ENCODE measurements at places on chromosomes 7 and 10.

- DNase-seq, result no peak
Observed at GRCh38 chr10:9091530-9092093, 1037.1 kb downstream of the GATA3 start.

GRCh38 chr10:93299195-93299594 is 182.9 kb downstream of the MYOF start:
- no peak for DNase-seq

GRCh38 chr10:130790339-130790738 is 521.2 kb downstream of the TCERG1L start:
- DNase-seq, result no peak

- DNase-seq, result no peak
Observed at GRCh38 chr10:124741922-124742412, 2.2 kb downstream of the FAM53B start.

DNA sequence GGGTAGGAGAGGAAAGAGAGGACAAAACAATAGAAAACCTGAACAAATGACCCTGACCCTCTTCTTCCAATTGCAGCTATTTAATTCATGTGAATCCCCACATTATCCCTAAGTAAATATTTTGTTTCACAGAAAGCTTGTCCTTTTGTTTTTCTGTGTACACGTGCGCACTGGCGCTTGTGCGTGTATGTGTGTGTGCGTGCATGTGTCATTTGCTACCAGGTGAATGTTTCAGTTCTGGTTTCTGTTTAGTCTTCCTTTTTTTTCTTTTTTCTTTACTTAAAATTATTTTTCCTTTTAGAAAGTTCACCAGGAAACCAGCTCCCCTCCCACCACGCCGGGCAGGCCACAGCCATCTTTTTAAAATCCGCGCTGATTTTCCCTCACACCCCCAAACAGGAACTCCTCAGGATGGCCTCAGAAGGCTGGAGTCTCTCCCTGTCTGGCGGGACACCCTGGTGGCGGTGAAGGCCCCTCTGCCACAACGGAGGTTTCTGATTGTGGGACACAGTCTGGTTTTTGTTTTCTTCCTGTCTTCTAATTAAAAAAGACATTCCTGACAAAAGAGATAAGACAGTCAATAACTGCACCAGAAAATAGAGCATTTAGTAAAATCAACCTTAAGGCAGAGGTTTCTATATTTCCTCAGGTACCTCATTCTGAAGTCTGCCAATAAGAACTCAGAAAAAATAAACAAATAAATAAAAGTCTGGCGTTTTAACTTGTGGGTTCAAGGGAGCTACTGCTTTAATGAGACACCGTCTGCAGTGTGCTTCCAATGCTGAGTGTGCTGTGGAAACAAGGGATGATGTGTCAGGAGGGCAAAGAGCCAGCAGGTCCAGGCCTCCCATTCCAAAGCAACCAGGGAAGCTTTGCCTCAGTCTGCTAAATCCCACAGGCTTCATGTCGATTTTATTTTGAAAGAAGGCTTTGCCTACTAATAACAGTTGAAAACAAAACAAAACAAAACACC is 17.4 kb downstream of the IRF5 start:
- DNase-seq, result no peak

DNA sequence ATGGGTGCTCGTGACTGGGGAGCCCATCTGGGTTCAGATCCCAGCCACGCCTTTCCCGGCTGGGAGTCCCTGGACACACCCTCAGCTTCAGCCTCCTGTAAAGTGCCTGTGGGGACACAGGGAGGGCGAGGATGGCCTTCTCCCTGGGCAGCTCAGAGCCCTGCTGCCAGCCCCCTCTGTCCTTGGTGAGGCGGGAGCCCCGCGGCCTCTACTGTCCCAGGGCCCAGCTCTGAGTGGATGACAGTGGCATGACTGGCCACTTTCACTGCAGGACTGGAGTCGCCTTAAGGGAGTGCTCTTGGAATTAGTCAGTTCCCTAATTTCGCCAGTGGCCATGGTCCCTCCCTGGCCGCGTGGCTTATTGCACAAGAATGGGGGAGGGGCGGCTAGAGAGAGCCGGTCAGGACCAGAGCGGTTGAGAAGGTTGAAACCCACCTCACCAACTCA is 4.6 kb downstream of the BRI3 start:
- no peak for DNase-seq

GRCh38 chr7:46168671-46169383 is 247.8 kb upstream of the IGFBP3 start:
- no peak for DNase-seq

DNA sequence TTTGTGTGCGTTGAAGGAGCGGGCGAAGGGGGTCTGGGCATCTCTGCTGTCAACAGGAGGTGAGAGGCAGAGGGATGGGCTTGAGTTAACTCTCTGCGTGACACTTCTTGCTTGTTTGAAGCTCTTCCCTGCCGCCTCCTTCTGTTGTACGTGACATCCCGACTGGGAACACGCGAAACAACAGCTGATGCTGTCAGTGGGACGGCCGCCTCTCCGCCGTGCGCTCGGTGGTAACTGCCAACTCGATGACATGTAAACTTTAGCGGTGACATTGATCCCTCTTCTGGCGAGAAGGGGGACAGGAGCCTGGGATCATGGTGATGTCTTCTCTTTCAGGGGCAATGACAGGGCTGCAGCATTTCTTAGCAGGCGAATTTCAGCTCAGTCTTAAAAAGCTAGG is 394.5 kb downstream of the TYW1 start:
- peak; percentile 77 for DNase-seq

GRCh38 chr10:99881371-99881770 is 98.9 kb downstream of the ABCC2 start:
- no peak for DNase-seq

GRCh38 chr10:21069929-21070700 is 173.0 kb upstream of the NEBL start:
- DNase-seq, result no peak

- no peak for DNase-seq
Observed at GRCh38 chr10:51086710-51087109, 12.4 kb downstream of the PRKG1 start.

GRCh38 chr7:81433206-81433605 is 336.6 kb downstream of the HGF start:
- DNase-seq, result no peak

- peak; percentile 66 for DNase-seq
Observed at GRCh38 chr10:12782537-12782936, 219.0 kb downstream of the CCDC3 start.

- DNase-seq, result no peak
Observed at GRCh38 chr10:81838950-81839349, 36.0 kb upstream of the NRG3 start.

- peak; percentile 91 for DNase-seq
Observed at GRCh38 chr10:71598621-71599055, 120.9 kb downstream of the C10orf105 start.

DNA sequence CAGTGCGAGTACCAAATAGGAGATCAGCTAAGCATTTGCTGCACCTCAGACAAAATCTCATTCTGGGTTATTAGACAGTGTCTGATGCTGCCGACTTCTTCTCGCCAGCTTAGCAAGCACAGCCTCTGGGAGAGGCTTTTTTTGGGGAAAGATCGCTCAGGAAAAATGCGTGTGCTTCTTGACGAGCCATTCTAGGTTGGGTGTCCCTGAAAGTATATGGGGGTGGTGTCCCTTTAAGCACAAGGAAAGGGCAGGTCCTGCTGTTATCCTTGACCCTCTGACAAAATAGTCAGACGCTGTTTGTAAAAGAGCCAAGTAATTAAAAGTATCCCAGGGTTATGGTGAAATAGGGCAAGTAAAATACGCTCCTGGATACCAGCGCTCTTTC is 540.1 kb upstream of the FZD8 start:
- no peak for DNase-seq

GRCh38 chr10:93208717-93209464 is 135.2 kb downstream of the CYP26A1 start:
- no peak for DNase-seq

GRCh38 chr7:150374472-150374871 is 4.7 kb upstream of the ZNF775 start:
- DNase-seq, result no peak

DNA sequence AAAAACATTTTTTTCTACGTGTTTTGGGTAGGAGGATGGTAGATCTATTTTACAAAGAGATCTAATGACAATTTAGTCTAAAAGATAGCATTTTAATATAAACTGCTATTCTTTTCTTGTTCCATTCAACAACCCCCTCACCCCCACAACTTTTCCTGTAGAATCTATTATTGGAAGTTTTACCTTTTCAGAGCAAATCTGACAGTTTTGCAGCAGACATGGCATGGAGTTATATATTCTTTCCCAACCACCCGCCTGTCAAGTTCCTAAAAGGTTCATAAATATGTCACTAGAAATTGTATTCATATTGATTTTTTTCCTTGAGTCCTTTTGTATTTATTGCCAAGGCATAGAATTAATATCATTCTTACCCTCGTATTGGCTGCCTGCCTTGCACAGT is 21.5 kb upstream of the NAMPT start:
- no peak for DNase-seq

DNA sequence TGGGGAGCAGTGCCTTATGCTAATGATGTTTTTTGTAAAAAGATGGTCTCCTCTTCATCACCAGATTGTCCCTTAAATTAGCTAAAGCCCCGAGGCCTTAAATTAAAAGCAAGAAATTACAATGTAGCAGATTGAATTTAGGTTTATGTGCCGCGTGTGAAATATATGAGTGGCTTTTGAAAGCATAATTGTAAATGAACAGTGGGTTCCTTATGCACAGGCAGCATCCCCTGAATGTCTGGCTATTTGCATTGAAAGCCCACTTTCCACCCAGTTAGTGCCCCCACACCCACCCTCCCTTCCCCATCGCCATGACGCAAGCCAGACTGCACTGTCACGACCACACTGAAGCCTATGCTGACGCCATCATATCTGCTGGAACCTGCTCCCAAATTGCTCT is 62.4 kb upstream of the SORCS3 start:
- no peak for DNase-seq

- DNase-seq, result no peak
Observed at GRCh38 chr7:75740846-75741497, 2.2 kb upstream of the HIP1 start.

DNA sequence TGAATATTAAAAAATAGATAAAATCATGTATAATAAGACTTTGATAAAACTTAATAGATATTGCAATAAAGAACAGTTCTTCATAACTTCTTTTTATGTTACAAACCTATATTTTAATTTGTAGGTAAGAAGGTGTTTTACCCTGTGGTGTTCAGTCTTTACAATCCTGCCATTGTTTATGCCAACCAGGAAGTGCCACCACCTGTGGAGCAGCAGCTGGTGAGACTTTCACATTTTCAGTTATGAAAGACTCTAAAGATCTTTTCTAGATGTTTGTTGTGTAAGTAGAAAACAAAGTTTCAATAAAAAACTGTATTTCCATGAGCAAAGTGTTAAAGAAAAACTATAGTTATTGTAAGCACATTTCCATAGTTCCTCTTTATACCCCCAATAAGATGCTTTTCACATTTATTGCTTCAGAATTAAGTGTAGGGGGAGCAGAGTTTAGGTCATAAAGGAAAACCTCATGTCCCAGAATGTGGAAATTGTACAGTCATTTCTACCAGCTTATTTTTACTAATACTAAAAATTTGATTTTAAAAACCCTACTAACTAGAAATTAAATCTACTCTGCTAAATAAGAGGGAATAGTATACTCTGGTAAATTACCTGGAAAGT is 28.7 kb downstream of the CSGALNACT2 start:
- no peak for DNase-seq

DNA sequence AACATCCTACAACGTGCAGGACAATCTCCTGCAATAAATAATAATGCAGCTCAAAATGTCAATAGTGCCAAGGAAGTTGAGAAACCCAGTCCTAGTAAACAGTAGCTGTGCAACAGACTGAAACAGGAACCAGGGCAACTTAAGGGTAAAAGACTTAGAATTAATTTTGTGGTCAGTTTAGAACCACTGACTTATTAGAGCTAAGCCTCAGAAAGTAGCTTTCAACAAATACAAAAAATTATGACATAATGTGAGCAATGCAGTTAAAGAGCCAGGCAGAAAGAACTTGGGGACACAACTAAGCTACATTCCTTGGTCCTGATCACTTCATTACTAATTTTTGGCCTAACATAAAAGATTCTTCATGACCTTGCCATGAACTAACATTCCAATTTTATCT is 195.4 kb downstream of the MACC1 start:
- DNase-seq, result no peak

- DNase-seq, result no peak
Observed at GRCh38 chr7:12269100-12269895, 58.2 kb downstream of the TMEM106B start.

DNA sequence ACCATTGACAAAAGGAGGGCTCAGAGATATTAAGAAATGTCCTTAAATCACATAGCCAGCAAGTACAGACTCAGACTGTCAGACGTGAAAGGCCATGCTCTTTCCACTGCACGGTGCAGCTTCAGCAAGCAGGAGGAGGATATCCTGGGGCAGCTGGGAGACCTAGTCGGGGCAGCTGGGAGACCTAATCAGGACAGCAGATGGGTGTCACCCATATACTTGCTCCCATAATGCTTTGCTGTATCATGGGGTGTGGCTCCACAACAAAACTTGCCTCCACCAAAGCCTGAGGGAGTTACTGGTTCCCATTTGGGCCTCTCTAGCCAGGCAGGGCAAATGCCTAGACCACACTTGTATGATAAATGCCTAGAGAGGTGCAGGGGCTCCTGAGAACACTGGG is 55.4 kb downstream of the GRID1 start:
- no peak for DNase-seq

DNA sequence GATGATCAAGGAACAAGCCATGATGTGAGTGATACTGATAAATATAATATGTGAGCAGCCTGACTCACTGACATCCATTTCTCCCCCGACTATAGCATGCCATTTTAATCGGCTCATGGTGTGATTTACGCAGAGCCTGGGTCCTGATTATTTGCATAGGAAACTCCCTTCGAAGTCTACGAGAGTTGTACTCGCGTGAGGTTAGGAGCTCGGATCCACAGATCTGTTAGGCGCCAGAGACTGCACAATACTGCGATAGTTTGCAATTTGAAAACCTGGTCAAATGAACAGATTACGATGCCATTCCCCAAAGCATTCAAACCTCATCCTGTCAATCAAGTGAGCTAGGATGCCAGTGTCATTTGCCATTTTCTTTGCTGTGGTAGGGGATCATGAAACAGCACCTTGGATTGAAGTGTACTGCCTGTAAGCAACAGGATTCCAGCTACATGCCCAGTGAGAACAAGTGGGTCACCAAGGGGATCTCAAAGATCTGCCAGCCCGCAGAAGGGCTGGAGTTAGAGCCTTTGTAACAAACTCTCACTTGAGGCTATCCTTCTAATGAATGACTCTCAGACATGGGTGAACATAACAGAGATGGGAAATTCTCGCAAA is 158.3 kb downstream of the FRMD4A start:
- DNase-seq, result no peak
